ENCODE measurements at places on chromosomes 5 and 9.

GRCh38 chr5:14937254-14937653, 65.7 kb upstream of the ANKH start:
- DNase-seq, result no peak

- peak; percentile 64 for DNase-seq
These were observed 594 bp downstream of the FAM120A start for GRCh38 chr9:93451849-93452709.

DNA sequence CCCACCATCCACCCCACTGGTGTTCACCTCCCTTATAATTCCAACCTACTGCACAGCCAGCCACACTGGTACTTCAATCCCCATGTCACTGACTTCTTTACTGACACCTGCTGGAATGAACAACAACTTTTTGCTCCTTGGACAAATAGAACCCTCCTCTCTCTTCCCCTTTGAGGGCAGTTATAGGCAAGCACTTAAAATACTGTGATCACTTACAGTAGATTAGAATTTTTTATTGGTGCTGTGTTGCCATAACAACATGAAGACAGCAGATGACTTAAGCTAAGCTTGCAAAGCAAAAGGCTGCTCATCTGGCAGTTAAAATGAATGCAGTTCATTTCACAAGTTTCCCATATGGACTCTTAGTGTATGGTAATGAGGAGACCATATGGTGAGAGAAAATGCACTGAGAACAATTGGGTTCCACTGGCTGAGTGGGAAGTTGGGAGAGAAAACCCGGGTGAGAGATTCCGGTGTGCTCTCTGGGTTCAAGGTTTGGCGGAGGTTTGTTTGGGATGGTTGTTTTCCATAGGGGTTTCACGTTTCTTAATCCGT, 374.3 kb downstream of the EBF1 start:
- DNase-seq, result no peak

- no peak for DNase-seq
These were observed 136.1 kb downstream of the RXRA start for GRCh38 chr9:134462318-134462717.

DNA sequence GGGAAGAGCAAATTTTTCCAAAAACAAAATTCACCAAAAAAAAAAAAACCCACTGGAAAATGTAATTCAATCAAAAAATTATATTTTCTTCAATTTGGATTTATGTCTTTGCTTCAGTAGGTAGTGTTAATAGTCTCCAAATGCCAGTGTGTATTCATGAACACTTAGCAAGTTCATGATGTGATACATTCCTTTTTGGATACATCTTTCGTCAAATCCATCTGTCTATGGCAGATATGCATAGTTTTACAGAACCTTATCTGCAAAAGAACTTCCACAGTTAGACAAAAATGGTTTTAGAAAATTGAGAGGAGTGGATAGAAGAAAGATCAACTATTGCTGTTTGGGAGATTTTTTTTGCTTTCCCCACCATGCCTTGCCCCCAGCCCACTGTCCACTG, 214.6 kb downstream of the DEPDC1B start:
- no peak for DNase-seq

DNA sequence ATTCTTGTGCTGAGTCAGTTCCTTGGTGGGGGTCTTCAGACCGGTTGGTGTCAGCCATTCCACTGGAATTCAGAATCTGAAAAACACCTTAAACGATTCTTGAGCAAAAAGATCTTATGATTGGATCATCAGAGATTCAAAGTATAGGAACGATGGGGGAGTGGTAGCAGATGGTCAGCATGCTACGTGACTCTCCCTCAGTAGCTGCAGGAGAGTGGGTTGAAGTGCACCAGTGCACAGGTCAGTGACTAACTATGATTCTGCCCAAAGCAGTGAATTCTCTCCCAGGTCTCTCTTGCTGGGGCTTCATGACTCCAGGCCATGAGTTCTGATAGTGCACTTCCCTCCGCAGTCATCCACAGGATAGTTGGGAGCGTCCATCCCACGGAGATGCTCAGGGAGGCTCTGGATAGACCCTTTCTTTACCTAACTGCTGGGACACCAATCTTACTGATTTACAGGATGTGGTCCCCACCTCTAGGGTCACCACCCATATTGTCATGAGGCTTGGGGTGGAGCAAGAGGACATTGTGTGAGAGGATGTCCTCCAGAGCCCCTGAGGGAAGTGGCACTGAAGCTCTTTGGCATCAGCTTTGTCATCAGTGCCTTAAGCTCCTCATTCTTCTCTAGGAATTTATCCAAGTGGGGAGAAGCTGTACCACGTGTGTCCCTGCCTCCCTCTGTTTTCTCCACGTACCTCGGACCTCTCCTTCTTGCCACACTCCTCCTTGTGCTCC, 62.0 kb downstream of the RASGRF2 start:
- no peak for DNase-seq

- no peak for DNase-seq
These were observed 588.7 kb upstream of the CDH6 start for GRCh38 chr5:30604648-30605262.

- no peak for DNase-seq
These were observed 90.7 kb upstream of the PARP8 start for GRCh38 chr5:50575740-50576139.

GRCh38 chr5:63351164-63351563, 611.1 kb downstream of the HTR1A start:
- no peak for DNase-seq

DNA sequence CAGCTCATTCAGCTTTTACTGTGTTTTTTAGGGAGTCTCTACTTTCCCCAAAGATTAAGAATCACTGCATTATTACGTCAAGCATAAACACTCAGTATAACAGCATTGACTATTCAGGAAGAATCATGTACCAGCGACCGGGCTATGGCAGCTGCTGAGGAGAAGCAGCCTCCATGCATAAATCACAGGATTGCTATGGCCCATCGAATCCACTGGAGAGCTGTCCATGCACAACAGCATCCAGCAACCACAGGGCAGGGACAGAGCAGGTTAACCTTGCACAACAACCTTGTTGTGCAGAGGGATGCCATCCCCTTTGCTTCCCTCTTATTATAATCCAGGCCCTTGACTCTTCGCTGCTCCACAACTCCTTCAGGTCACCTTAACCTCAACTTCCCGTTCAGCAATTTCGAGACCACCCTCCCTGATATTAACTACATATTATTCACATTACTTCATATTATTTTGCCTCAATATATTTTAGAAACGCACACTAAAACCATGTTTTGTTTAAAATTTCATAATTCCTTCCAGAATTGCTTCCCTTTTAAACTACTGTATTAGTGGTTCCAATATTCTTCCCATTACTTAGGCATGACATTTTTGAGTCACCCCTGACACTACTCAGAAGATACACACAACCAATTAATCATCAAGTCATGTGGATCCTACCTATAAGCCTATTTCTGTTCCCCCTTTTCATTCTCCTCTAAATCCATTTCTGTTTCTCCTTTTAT, 991 bp downstream of the IARS1 start:
- DNase-seq, result no peak

- DNase-seq, result peak; percentile 48
These were observed 183.9 kb downstream of the C9orf50 start for GRCh38 chr9:129436751-129437625.

DNA sequence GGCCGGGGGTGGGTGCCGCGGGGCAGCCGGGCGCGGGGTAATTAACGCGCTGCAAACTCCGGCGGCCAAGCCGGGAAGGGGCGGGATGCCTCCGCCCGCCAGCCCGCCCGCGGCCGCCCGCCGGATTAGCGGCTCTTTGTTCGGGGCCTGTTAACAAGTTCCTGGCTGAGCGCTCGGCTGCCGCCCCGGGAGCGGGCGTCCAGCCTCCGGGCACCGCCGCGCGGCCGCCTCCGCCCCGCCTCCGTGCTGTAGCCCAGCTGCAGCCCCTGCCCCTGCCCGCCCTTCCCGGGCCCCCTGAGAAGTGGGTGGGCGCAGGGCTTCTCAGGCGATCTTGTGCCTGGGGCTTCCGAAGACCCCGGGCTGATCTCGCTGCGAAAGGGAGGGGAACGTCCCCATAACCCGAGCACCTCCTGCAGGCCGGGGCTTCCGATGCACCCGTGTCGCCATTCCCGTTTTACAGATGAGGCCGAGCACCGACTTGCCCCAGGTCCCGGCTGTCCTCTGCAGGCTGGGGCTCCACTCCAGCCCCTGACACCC, 7.5 kb downstream of the UNC5A start:
- DNase-seq, result no peak

GRCh38 chr5:172744123-172745104, 26.6 kb downstream of the DUSP1 start:
- DNase-seq, result no peak

DNA sequence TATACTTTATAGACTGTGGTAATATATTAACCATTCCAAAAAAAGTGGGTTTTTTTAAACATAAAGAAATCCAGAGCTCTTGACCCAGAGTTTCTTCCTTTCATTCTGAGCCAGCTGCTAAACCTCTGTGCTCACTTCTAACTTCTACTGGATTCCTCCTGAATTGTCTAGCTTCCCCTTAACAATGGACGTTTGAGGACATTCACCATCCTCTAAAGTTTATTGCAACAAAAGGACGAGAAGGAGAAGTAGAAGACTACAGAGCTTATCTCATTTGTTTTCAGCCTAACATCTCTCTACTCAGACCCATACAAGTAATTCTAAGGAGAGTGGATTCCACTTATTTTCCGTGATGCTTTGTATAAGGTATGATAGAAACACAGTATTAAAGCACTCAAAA, 284.2 kb downstream of the MAST4 start:
- DNase-seq, result no peak

- no peak for DNase-seq
These were observed 42.2 kb upstream of the ANKRD33B start for GRCh38 chr5:10521466-10522223.

- no peak for DNase-seq
These were observed 3.0 kb upstream of the IFNW1 start for GRCh38 chr9:21144603-21145002.

GRCh38 chr5:174157048-174157447, 111.5 kb downstream of the NSG2 start:
- no peak for DNase-seq

DNA sequence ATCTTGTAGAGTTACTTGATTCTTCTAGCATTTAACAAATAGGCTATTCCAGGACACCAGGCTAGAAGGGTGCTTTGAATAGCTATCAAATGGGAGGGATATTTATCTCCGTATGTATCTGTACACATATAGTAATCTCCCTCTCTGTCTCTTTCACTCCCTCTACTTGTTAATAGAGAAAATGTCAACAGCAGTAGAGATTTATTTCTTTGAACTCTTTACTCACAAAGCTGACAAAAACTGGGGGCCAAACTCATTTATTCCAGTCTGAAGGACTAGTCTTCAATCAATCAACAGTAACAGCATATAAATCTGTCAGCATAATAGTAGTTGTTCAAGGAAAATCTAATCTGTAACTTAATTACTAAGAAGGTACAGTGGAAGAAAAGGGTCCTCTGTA, 78.2 kb upstream of the FER start:
- DNase-seq, result no peak

DNA sequence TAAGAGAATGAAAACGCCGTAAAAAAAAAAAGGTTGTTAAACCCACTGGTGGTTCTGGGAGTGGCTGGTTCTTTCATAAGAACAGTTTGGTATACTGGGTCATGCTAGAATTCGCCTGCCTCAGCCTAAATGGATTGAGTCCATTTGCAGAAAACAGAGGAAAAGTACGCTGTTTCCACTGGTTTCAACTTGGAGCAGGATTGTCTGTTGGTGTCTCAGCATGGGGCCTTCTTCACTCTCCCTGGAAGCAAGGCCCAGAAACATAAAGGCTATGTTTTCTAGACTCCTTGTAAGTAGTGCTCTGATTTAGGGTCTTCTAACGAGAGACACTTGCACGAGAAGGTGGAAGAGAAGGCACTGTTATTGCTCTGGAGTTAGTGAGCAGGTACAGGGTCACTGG, 116.9 kb upstream of the MTAP start:
- DNase-seq, result no peak

- no peak for DNase-seq
These were observed 182.7 kb downstream of the PBX3 start for GRCh38 chr9:125929846-125930245.

- DNase-seq, result no peak
These were observed 145.1 kb upstream of the SMIM23 start for GRCh38 chr5:171640480-171640879.

DNA sequence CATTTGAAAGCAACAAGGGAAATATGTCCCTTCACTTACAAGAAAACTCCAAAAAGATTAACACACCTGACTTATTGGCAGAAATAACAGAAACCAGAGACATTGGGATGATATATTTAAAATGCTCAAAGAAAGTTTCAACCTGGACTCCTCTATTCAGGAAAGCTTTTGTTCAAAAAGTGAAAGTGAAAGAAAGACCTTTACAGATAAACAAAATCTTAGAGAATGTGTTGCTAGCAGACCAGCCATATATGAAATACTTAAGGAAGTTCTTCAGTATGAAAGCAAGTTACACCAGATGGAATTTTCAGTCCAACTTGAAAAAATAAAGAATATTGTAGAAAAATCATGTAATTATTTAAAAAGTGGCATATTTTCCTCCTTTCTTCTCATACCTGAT, 1075.1 kb downstream of the NR2F1-AS1 start:
- no peak for DNase-seq

DNA sequence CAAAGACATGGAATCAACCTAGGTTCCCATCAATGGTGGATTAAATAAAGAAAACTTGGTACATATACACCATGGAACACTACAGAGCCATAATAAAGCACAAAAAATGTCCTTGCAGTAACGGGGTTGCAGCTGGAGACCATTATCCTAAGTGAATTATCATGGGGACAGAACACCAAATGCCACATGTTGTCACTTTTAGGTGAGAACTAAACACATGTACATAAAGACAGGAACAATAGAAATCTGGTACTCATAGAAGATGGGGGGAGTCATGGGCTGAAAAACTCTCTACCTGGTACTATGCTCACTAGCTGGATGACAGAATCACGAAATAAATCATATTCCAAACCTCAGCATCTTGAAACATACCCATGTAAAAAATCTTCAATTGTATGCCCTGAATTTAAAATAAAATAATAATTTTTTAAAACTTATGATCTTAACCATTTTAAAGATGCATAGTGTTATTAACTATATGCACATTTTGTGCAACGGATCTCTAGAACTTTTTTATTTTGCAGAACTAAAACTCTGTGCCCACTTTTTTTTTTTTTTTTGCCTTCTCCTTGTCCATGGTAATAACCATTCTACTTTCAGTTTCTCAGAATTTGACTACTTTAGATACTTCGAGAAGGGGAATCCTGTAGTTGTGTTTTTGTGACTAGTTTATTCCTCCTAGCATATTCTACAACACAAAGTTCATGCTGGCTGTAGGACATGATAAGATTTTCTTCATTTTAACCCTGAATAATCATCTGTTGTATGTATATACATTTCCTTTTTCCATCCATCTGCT, 1081.6 kb upstream of the ACO1 start:
- no peak for DNase-seq

- no peak for DNase-seq
These were observed 199.8 kb downstream of the GDNF start for GRCh38 chr5:37640088-37640487.

GRCh38 chr5:142486020-142486419, 161.2 kb upstream of the SPRY4 start:
- no peak for DNase-seq

GRCh38 chr5:6598351-6598900, 34.4 kb downstream of the NSUN2 start:
- no peak for DNase-seq

Measured in activated naive CD4-positive, alpha-beta T cell treated with anti-CD3 and anti-CD28 coated beads, Interleukin-2, amount 10 ng/mL, durations not matched to agents 7 days and 5 days (primary cell).